Renal cortex interstitium (tissue), 15 donors: ENCODE measurements at places on chromosomes 1 and 21.
A peak's percentile ranks its signal among the peaks of the same experiment; 100 is the strongest.

GRCh38 chr1:80164150-80164549 lies 1157.6 kb upstream of the ADGRL4 start:
- DNase-seq = no peak

GRCh38 chr1:209554761-209555611 lies 28.5 kb upstream of the CAMK1G start:
- DNase-seq = no peak

GRCh38 chr1:5579966-5580365 lies 412.3 kb downstream of the NPHP4 start:
- no peak for DNase-seq

DNA sequence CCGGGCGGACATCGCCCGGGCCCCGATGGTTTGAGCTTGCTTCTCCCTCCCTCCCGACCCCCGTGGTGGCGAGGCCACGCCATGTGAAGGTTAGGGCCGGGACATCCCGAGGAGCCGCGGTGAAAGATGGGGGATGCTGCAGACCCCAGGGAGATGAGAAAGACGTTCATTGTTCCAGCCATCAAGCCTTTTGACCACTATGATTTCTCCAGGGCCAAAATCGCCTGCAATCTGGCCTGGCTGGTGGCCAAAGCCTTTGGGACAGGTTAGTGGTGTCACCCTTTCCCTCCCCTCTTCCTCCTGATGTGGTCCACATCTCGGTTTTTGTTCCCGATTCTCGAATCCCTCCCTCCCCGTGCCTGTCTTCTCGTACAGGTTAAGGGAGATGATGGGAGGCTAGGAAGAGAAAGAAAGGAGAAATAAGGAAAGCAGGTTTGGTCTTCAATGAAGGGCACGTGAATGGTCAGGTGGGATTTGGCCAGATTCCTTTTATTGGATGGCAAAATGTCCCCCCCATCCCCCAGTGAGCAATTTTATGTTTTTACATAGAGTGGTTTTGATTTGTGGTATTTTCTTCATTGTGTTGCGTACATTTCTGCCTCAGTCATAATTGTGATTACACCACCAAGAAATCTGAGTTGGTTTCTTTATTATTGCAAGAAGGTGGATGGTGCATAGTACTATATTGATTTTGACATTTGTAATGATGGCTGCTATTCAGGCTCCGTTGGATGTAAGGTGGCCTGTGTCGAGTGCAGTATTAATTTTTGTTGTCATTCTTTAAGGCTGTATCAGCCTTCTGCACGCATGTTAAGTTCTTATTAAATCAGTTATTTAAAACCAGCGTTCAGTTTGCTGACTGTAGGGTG lies 1.2 kb downstream of the CAMSAP2 start:
- DNase-seq = peak; percentile 39

- DNase-seq = no peak
These were observed 78.5 kb upstream of the DPYD start for GRCh38 chr1:97999320-97999719.

- DNase-seq = no peak
These were observed 20.9 kb downstream of the SLC1A7 start for GRCh38 chr1:53121319-53122172.

DNA sequence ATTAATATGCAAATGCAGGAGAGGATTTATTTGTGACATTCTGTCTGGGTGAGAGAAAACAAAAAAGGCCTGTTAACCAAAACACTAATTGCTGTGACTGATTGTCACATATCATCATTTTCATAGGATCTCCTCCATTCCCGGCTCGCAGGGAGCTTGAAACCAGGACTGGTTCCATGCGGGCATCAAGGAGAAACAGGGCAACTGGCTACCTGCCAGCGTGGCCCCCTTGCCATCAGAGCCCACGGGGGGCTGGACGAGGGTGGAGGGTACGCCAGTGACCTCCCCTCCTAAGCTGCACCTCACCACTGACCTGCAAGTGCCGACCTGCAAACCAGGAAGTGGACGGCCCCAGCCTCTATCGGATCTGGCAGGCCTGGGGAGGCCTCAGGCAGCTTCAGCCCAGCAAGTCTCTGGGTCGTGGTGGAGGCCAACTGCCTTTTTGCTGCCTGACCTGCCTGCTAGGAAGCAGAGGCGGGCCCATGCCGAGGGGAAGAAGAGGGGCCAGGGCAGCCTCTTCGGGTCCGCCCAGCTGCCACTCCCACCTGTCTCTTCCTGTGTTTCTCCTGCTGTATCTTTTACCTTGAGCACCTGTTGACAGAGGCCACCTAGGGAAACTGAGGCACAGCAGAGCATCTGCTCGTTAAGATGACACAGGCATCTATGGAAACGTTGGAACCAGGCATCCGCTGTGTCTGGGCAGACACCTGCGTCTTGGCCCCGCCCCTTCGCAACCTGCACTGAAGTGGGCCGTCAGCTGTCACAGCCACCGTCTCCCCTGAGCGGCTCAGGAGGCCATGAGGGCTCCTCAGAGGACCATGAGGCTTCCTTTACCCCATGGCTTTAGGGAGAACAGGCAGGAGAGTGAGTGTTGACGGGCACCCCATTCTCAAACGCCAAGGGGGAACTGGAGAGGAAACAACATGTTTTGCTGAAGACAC lies 74.8 kb downstream of the CASZ1 start:
- no peak for DNase-seq

- DNase-seq = no peak
These were observed 44.0 kb upstream of the DISP3 start for GRCh38 chr1:11434926-11435325.

DNA sequence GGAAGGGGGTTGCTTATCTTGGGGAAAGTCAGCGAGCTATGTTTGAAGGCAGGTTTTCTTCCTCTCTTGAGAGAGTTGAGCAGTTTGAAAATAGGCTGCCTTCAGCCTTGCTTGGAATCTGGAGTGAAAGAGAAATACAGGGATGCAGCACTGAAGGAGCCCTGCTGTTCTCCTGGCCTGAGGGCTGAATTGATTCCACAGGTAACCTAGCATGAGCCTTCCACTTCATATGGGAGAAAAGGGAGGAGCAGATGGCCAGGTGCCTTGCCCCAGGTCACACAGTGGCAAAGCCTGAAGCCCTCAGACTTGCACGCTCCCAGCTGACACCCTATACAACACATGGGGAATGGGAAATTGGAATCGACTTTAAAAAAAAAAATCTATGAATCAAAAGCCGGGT lies 88.0 kb upstream of the WLS start:
- no peak for DNase-seq

GRCh38 chr21:34865400-34866241 lies 183.5 kb downstream of the RUNX1 start:
- DNase-seq = no peak

DNA sequence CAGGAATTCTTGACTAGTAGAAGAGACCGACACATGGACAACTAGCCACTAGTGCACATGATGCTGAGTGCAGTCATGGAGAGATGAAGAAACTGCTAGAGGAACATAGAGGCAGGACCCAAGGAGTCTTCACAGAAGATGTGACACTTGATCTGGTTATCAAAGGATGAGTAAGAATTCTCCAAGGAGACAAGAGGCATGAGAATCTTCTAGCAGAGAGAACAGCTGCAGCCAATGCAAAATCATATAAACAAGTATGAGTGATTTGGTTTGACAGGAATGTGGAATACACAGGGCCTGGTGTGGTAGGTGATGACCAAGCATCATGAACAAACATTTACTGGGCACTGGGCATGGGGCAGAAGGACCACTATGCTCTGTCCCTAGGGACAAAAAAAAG lies 140.9 kb upstream of the CTTNBP2NL start:
- no peak for DNase-seq

GRCh38 chr1:11151826-11152612 lies 37.1 kb upstream of the ANGPTL7 start:
- no peak for DNase-seq

GRCh38 chr1:25183126-25183980 lies 48.9 kb downstream of the SYF2 start:
- DNase-seq = no peak

DNA sequence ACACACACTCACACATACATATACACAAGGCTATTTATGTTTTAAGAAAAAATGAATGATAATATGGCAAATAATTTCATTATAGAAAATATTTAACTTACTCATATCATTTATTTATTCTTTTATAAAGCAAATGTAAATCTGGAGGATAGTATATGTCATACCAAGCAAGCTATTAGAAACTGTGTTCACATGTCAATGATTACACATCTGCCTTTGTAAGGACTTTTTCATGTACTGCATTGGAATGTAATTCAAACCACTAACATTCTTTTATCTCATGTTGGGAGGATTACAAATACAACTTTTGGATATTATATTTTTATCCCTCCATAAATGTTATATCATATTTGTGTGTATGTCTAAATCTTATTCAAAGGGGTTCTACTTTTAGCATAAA lies 1887.4 kb downstream of the NCAM2 start:
- no peak for DNase-seq

- no peak for DNase-seq
These were observed 922 bp downstream of the CPT2 start for GRCh38 chr1:53197291-53198200.

- no peak for DNase-seq
These were observed 27.2 kb upstream of the MGST3 start for GRCh38 chr1:165603810-165604209.

DNA sequence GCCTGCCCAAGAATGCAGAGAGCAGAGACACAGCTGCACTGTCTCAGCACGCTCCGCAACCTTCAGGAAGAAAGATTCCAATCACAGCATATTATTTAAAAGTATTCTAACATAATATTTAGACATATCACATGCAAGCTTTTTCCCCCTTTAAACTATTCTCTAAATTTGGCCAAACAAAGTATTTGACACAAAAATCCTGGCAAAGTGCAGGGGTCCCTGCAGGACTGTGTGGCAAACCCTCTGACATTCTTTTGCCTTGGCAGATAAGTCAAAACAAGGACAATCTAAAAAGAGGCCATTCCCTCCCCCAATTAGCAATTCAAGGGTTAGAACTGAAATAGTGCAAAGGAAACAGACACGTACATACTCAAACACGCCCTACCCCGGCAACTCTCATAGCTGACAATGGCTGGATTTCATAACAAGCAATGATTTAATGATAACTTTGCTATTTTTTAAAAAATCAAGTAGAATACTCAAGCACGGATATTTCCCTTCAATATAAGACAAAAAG lies 225.3 kb downstream of the MRPL39 start:
- DNase-seq = no peak

DNA sequence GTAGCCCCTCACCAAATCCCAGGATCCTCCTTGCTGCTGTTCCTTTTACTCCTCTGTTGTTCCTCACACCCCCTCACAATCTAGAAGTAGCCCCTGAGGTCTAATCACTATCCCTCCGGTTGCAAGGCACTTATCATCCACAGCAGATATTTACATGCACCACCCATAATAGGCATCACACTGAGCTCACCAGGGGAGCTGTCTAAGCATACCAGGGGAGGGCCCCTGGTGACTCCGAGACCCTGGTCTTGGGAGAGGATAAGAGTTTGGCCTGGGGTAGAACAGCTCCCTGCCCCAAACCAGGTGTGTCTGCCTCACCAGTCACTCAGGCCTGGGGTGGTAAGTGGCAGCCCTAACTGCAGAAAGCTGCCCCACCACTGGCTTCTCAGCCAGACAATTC lies 37.3 kb upstream of the ZC3H12A start:
- DNase-seq = no peak

- DNase-seq = no peak
These were observed 1.4 kb upstream of the DPM3 start for GRCh38 chr1:155141749-155142148.

DNA sequence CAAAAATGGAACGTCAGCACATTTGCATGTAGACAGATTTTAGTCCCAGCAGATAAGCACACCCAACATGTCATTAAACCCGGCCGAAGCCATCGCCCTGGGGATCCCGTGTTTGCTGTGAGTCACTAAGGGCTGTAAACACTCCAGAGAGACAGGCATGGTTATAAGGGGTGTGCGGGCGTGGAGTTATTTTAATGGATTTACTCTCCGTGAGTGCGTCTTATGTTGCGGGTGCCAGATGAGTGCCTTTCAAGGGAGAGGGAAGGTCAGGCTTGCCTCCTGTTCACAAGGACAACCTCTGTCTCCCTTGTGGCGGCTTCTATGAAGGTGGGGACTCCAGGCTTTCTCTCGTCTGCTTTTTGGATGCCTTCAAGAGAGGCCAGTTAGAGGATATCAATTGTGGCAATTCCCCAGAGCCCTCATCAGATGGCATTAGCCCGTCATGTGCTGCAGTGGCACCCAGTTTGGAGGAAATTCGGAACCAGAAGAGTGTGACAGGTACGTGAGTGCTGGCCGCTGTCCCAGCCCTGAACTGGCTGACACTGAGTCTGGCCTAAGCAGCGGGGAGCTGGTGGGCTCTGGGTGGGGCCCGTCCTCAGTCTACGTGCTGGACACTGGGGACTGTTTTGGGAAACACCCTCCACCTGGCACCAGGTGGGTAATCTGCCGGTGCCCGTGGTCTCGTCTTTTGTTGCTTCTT lies 223.8 kb upstream of the TMEM51 start:
- no peak for DNase-seq

- no peak for DNase-seq
These were observed 348.6 kb upstream of the ZP4 start for GRCh38 chr1:238239343-238239742.

DNA sequence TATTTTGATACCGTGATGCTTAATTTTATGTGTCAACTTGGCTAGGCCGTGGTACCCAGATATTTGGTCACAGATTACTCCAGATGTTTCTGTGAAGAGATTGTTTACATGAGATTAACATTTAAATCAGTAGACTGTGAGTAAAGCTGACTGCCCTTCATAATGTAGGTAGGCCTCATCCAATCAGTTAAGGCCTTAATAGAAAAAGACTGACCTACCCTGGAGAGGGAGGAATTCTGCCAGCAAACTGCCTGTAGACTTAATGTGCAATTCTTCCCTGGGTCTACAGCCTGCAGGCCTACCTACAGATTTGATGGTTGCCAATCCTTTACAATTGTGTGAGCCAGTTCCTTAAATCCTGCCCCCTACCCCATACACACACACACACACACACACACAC lies 4.3 kb downstream of the SETSIP start:
- no peak for DNase-seq

DNA sequence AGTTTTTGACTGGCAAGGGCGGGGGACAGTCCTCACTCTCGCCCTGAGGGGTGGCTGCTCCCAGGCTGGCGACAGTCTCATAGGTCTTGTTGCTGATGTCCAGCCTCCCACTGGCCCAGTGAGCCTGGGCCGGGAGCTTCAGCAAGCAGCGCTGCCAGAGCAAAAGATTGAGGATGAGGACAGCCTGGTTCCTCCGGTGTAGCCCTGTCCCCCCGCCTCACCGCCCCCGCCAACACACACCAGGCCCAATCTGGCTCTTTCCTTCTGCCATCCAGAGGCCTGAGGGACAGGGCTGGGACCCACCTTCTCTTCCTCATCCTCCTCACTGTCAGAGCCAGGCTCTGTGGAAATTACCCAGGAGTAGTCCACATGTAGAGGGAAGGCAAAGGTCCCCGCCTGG lies 8.6 kb upstream of the TCEA3 start:
- no peak for DNase-seq

GRCh38 chr1:82464362-82465001 lies 663.7 kb downstream of the ADGRL2 start:
- peak; percentile 78 for DNase-seq
